ENCODE measurements at places on chromosomes 2 and 18.

GRCh38 chr2:236257136-236257535 lies 7.1 kb downstream of the ASB18 start:
- no peak for DNase-seq

DNA sequence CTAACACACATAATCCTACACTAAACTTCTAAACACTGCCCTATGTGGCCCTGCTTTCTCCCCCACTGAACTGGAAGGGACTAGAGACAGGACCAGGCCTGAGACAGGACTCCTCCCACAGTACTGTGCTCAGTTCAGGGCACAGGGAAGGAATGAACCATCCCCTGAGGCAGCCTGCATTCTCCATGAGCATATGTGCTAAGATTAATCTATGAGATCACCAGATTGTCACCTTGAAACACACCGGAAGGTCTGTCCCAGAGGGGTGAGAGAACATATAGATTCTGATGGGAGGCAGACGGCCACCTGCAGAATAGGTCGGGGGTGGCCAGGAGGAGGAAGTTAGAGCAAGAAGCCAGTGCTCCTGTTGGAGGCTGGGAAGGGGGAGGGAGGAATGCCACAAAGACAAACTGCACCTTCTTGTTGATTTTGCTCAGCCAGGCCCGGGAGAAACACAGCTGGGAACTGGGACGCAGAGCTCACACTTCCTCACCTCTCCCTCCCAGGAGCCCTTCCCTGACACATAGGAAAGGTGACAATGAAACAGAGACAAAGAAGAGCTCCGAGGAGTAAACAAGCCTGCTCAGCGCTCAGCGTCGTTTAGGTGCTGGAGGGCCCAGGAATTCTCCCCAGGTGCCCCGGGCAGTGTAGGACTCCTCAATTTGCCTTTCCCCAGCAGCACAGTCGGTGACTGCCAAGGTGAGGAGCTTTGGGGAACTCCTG lies 52.1 kb downstream of the ZBTB7C start:
- DNase-seq, result no peak

DNA sequence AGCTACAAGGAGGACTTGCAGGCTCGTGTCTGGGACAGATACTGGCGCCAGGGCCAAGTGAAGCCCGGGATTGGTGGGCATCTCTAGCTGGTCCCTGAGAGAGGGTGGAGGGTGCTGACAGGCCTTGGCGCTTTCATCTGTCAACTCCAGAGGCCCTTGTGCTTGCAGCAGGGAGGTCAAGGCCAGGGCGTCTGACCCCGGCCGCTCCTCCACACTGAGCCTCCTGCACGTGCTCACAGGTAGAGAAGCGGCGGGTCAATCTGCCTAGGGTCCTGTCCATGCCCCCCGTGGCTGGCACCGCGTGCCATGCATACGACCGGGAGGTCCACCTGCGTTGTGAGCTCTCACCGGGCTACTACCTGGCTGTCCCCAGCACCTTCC lies 9.5 kb downstream of the CAPN10 start:
- DNase-seq, result no peak

- DNase-seq, result no peak
These were observed 102.8 kb downstream of the RBMS1 start for GRCh38 chr2:160390544-160391455.
